ENCODE measurements at places on chromosomes 4 and X. TPM values are rescaled to one million over a fixed set of nuclear protein-coding genes. Genes with fewer than 3 reads are reported as not detected.

- no peak for DNase-seq
Observed at GRCh38 chr4:85676050-85676425, 201.1 kb downstream of the ARHGAP24 start.

DNA sequence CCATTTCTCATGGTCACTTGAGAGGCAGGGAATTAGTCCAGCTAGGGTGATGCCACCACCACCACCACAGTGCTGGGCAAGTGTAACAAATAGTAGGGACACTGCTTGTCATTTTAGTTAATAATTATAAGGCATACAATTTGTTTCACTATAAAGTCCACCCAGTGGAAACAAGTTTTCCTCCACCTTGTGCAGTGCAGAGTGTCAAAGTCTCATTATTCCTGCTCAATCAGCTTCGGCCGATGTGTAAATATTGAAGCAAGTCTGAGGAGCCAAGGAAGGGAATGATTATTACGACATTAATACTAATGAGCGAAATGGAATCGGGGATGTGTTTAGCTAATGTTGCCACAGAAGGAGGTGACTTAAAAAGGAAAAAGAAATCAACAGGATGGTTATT is 340.4 kb downstream of the NKX6-1 start:
- DNase-seq, result no peak

DNA sequence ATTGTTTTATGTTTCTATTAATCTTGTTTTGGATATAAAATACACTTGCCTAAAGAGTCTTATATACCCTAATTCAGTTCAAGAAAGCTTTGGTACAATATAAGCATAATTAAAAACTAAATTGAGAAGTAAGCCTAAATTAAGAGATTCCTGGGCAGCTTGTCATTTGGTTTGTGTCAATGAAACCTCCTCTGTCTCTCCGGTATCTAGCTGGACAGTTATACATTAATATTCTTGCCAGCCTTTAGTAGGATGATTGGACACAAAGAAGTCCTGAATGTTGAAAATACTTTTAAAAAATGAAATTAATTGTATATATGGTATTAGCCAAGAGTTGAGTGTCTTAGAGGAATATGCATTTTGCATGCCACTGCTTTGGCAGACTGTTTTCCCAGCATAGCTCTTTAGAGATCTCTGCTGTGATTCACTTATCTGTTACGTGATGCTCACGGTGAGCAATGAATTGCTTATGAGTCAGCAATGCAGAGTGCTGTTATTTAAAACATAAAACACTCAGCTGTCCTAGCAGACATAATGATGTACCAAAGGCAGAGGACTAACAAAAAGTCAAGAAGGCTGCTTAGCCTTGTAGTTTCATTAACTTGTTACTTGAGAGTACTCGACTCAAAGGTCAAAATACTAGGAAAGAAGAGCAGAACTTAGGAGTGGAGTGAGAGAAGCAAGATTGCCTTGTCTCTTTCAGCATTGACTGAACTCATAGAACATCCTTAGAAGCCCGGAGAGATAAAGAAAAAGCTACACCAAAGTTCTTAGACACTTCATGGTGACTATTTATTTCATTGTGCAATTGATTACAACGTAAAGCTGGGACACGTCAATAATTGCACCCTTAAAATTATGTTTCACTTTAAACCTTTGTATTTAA is 1296.1 kb upstream of the PCDH7 start:
- no peak for DNase-seq

DNA sequence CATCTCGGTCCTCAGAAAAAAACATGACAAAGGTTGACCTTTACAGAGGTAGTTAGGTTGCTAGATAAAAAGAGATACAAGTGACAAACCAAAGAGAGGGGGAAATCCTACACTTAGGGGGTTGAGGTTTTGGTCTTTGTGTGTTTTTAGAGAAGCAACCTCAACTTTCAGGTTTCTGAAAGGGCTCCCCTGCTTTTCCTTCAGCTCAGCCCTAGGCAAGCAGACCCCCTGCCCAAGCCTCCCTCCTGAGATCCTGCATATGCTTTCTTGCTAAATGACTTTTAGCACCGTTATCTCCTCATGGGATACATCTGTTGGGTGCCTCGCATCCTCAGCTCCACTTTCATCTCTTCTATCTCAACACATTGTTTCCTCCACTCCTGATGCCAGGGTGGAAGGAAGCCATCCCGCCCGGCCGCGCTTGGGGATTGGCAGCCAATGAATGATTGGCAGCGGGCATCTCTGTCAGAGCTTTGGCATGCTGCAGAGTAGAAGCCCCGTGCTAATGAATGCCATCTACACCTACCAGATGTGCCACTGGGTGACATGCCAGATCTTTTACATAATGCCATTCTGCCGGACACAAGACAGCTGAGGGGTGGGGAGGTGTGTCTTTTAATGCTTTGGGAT is 15.0 kb upstream of the PRDM8 start:
- DNase-seq, result no peak

DNA sequence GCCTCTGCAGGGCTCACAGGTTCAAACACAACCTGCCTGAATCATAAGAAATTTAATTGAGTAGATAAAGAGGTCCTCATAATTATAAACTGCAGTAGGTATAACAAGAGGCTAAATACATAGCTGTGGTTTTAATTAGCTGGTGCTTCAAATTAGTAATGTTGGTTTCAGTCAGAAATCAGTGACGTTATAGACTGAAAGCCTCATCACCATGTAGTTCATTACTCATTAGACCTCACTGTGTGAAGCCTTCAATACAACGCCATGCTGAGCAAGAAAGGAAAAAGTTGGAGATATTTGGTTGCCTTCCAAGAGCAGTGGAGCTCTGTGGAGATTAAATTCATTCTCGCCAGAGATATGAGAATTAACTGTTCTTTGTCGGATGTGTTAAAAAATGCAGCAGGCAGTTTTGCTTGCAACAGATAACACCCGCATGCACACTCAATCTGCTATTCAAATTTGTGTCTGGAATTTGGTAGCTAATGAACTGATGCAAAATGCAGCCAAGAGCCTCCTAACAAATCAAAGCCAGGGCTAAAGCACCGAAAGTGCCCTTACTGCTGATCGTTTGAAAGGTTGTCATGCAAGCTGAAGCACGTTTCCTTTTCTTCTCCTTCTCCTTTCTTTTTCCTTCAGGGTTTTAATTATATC is 148.9 kb downstream of the AFF2 start:
- no peak for DNase-seq

- DNase-seq, result no peak
Observed at GRCh38 chrX:68503836-68504636, 5.2 kb downstream of the YIPF6 start.

DNA sequence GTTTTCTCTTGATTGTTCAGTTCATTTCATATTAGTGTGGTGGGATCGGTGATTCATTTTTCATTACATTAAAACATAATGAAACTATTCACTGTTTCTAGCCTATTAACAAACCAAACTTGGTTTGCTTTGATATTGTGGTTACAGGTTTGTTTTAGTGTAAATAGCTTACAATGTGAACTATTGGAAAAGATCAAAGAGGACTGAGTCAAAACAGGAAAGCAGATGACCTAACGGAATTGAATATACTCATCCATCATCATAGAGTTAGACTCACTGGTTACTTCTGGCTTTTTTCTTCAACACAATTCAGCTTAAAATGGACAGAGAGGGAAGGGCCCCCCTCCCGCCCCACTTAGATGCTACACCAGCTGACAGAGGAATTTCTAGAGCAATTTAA is 616.2 kb upstream of the AADAT start:
- DNase-seq, result no peak

DNA sequence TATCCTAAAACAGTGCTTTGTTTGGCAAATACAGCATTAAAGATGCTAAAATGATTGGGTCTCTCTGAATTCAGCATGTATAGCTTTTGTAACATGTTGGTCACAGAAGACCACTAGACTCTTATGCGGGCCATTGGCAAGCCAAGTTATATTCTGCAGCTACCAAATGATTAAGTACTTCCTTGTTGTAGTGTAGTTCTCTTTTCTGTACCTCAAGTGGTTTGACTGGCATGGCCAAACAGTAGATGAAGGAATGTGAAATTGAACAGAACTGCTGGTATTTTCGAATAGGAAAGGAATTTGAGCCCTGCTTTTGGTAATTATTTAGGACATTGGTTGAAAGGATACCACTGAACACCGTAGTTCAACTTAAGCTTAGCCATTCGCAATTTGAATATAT is 193.9 kb upstream of the GPC4 start:
- no peak for DNase-seq

DNA sequence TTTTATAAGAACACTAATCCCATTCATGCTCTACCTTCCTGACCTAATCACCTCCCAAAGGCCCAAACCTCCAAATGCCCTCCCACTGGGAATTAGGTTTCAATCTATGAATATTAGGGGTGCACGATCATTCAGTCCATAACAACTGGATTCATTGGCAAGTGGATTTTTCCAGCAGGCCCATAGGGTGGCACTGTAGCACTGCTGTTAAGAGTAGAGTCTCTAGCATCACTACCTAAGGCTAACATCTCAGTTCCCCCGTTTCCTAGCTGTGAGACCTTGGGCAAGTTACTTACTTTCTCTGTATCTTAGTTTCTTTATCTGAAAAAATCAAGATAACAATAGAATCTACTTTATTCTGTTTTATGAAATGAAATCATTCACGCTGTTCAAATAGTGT is 315.8 kb downstream of the STIM2 start:
- no peak for DNase-seq

DNA sequence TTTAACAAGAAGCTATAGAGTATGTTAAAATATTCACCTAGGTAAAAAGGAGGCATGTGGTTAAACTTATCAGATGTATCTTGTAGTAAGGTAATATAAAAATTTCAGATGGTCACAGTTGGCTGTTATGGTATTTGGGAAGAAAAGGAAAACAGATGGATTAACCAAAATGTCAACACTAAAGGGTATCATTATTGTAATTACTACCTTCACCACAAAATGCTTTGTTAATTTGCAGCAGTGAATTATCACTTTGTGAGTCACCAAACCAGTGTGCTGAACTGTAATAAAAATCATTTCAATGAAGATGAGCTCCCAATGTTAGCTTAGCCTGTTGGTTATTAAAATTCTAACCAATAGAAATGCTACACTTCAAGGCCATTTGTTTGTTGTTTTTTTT is 233.9 kb downstream of the RPA4 start:
- DNase-seq, result no peak

GRCh38 chr4:124415146-124415545 is 297.4 kb downstream of the ANKRD50 start:
- DNase-seq, result no peak

DNA sequence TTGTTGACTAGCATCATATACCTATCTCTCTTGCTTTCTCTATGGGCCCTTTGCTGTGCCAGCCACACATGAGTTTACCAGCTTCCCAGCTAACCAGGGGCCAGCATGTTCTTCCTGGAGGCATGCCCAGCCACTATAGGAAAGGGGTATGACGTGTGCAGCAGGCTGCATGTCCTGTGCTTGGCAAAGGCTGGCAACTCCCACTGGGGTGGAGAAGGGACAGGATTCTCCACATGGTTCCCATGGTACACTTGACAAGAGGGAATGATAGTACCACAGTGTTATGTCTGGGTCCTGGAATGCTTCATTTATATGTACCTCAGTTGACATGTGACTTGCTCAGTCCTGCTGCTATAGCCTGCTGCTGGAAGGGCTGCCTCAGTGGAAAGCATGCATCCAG is 78.8 kb downstream of the TMEM164 start:
- no peak for DNase-seq

DNA sequence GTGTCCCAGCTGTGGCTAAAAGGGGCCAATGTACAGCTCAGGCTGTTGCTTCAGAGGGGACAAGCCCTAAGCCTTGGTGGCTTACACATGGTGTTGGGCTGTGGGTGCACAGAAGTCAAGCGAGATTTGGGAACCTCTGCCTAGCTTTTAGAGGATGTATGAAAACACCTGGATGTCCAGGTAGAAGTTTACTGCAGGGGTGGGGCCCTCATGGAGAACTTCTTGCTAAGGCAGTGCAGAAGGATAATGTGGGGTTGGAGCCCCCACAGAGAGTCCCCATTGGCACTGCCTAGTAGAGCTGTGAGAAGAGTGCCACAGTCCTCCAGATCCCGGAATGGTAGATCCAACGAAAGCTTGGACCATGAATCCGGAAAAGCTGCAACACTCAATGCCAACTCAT is 40.5 kb downstream of the UBA6 start:
- no peak for DNase-seq

DNA sequence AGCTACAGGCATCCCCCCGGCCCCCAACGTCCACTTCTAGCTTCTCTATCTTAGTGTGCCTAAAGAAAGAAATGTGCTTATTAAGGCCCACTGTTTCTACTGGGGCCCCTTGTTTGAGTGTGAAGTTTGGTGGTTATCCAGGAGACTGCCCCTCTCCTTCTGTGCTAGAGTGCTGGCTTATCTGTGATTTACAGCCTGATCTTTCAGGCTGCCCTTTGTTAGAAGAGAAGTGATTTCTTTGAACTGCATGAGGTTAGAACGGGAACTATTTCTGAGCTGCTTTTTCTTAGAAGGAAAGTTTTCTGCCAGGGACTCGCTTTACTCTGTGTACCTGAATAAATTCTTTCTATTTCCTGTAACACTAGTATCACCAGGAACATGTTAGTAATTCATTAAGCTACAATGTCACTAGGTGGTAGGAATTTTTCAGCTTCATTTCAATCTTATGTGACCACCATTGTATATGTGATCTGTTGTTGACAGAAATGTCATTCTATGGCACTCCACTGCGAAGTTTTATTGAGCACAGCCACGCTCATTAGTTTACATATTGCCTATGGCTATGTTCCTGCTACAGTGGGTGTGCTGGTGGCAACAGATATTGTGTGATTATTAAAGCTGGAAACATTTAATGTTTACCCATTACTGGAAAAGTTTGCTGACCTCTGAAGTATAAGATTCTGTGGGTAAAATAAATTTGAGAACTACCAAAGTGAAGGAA is 193.8 kb upstream of the CXorf51B start:
- DNase-seq, result no peak

- DNase-seq, result no peak
Observed at GRCh38 chrX:8820910-8821527, 19.8 kb upstream of the FAM9A start.

GRCh38 chr4:7708981-7709380 is 230.7 kb downstream of the AFAP1 start:
- DNase-seq, result no peak

- DNase-seq, result no peak
Observed at GRCh38 chr4:4950561-4951290, 68.5 kb downstream of the CYTL1 start.

- no peak for DNase-seq
Observed at GRCh38 chrX:17488036-17488435, 113.0 kb downstream of the NHS start.

DNA sequence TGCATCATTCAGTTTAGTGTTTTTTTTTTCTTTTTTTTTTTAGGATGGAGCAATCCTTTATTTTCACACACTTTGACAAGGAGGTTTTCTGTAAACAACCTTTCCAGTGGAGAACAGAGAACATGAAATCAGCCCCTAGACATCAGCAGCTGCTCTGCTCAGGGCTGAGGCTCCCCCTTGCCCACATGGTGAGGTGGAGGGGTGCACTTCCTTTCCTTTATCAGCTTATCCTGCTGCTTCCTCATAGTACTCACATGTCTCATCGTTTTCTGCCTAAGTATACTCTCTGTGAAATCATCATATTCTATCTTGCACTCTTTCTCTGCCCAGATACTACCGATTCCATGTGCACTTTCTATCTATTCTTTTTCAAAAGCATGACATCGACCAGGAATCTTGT is 47.6 kb upstream of the PRSS12 start:
- DNase-seq, result no peak

GRCh38 chr4:23374259-23374658 is 515.6 kb downstream of the PPARGC1A start:
- DNase-seq, result no peak

TRPC3 gene
- total RNA-seq, result not detected

CLDN22 gene
- total RNA-seq, result not detected

RAB41 gene
- not detected for total RNA-seq

ENPP6 gene
- total RNA-seq, result not detected

ZMAT1 gene
- 2.3 TPM for total RNA-seq

C4orf51 gene
- total RNA-seq, result not detected

ZCCHC4 gene
- 6.9 TPM for total RNA-seq

ENAM gene
- total RNA-seq, result 0.07 TPM
